ENCODE measurements at places on chromosomes 11 and 22.

DNA sequence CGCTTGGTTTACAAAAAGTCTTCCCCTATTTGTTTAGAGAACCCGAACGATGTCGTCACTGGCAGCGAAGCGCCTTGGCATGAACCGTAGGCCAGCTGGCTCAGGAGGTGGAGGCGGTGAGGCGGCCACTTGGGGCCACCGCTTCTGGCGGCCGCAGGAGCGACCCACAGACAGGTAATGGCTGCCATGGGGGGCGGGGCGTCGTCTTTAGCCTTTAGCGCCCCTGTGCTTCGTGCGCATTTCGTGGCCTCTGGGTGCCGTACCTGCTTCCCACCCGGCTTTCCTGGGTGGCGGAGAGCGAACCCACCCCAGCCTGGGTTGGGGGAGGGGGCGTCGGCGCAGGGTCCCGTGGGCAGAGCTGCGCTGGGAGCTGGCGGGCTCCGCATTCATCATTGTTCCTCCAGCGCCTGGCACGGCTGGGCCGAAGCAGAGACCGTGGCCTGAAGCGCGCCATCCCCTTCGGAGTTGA lies 469 bp upstream of the OSBP2 start:
- DNase-seq: peak; percentile 45

- peak; percentile 59 for DNase-seq
Observed at GRCh38 chr22:39349506-39349966, 255 bp upstream of the SYNGR1 start.

- DNase-seq: peak; percentile 4
Observed at GRCh38 chr11:44016131-44016530, 31.6 kb upstream of the ACCSL start.

- DNase-seq: no peak
Observed at GRCh38 chr11:76974179-76974891, 59.9 kb upstream of the B3GNT6 start.

GRCh38 chr11:99325847-99326246 lies 305.1 kb downstream of the CNTN5 start:
- no peak for DNase-seq

Data from NCI-H524 (cell line).